Activated naive CD4-positive, alpha-beta T cell treated with anti-CD3 and anti-CD28 coated beads for 36 hours (primary cell): ENCODE measurements at places on chromosomes 13 and 19. TPM values are rescaled to one million over a fixed set of nuclear protein-coding genes. Genes with fewer than 3 reads are reported as not detected.
A peak's percentile ranks its signal among the peaks of the same experiment; 100 is the strongest.

GRCh38 chr19:47310819-47311218 lies 1.2 kb downstream of the C5AR1 start:
- no peak for DNase-seq
- peaks cover 3% of the 10 kb centered on the region for H3K4me1 ChIP-seq
- H3K27ac ChIP-seq: no peak overlapping the region
- no peak overlapping the region for H3K4me3 ChIP-seq
- H3K36me3 ChIP-seq: no peaks in the 10 kb centered on the region

DNA sequence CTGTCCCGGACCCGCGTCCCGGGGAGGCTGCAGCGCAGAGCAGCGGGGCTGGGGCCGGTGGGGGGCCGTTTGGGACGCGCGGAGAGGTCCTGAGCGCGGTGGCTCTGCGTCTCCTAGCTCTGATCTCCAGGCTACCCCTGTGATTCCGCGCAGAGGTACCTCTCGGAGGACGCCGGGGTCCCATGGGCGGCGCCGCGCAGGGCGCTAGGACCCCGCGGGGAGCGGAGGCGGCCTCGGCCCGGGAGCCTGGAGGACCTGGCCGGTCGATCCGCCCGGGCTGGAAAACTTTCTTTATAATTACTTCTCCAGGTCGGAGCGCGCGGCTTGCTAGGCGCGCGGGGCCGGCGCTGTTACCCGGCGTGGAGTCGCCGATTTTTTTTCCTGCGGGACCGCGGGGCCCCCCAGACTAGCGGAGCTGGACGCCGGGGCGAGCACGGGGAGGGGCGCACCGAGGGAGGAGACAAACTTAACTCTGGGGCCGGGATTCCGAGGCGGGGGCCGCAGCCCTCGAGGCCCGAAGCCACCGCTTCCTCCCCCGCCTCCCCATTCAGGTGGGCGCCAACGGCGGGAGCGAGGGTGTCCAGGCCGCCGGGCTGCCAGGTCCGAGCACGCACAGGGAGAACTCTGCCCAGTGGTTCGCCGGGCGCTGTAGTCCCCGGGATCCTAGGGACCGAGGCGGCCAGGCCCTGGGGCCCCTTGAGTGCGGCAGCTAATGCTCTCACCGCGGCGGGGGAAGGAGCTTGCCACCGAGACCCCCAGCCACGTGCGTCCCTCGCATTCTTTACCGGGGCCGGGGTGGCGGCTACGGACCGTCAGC lies 848 bp upstream of the CEBPA start:
- H3K36me3 ChIP-seq: no peaks in the 10 kb centered on the region
- H3K27ac ChIP-seq: no peak overlapping the region
- H3K4me3 ChIP-seq: peak overlapping the region; percentile 42
- H3K4me1 ChIP-seq: no peaks in the 10 kb centered on the region
- H3K27me3 ChIP-seq: peaks cover 37% of the 10 kb centered on the region

GRCh38 chr19:16951529-16951928 lies 62.7 kb downstream of the F2RL3 start:
- no peaks in the 10 kb centered on the region for H3K36me3 ChIP-seq
- H3K4me1 ChIP-seq: no peaks in the 10 kb centered on the region
- H3K4me3 ChIP-seq: no peak overlapping the region
- no peak overlapping the region for H3K27ac ChIP-seq
- H3K27me3 ChIP-seq: no peaks in the 10 kb centered on the region
- DNase-seq: no peak

DNA sequence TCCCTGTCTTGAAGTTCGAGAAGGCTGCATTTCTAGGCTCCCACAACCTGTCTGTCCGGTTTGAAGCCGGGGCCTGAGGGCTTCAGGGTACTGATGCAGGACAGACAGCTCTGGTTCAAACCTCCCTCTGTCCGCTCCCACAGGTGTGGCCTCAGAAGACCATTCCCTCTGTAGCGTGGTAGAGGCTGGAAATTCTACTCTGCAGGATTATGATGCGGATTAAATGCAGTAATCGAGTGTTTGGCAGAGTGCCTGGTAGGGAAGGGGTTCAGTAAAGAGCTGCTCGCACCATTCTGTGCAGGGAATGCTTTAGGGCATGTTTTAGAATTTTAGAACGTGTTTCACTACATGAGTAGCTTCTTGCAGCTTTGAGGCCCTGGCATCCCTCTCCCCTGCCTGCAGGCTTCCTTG lies 30.5 kb downstream of the PPP1R37 start:
- H3K4me1 ChIP-seq: peaks cover 36% of the 10 kb centered on the region
- DNase-seq: no peak
- peak overlapping the region; percentile 8 for H3K27ac ChIP-seq
- H3K27me3 ChIP-seq: no peaks in the 10 kb centered on the region

- no peaks in the 10 kb centered on the region for H3K4me1 ChIP-seq
- peaks cover 36% of the 10 kb centered on the region for H3K36me3 ChIP-seq
- H3K27ac ChIP-seq: no peak overlapping the region
- no peak overlapping the region for H3K4me3 ChIP-seq
- no peak for DNase-seq
Observed at GRCh38 chr13:72931311-72931710, 127.5 kb upstream of the KLF5 start.

DNA sequence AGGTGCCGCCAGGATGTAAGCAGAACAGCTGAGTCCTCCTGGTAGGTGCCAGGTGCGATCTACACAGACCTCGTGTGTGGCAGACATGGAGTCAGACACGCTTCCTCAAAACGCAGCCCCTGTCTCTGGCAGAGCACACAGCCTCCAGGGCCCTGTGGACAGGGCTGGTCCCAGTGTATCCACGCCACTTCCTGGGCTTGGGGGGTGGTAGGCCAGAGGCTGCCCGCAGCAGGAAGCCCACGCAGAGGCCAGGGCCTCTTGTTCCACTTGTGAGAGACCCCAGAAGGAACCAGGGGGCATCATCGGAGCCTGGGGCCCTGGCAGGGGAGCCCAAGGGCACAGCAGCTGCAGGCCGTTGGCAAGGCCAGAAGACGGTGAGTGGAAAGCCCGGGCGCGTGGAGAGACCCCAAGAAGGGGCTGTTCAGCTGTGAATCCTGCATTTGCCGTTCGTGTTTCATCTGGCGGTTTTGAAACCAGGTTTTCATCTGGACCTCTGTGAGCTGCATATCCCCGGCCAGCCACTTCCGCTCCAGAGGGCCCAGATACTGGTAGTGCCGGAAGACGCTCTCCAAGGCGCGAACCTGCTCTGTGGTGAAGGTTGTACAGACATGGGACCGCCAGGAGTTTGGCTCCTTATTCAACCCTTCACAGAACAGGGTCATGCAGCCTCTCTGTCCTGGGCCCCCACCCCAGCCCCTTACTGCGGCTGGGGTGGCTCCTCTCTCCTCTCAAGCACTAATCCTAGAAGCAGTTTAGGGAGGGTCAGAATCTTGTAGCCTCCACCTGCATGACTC lies 25.1 kb upstream of the SLITRK1 start:
- DNase-seq: no peak
- no peaks in the 10 kb centered on the region for H3K4me1 ChIP-seq
- H3K27ac ChIP-seq: no peak overlapping the region

DNA sequence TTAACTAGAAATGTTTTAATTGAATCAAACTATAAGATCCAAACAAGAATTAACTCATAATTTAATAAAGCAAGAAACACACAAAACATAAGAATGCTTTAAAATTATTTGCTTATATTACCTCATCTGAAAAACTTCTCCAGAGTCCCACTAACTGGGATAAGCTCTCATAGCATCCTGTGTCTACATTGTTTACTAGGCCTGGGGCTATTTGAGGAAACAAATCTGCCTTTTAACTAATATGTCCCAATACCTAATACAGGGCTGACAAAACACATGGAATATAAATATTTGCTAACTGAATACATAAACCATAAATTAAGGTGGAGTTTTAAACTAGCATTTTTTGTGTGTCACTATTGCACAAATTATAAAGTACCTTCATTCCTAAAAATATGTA lies 1399.8 kb upstream of the SLC10A2 start:
- no peaks in the 10 kb centered on the region for H3K36me3 ChIP-seq
- no peaks in the 10 kb centered on the region for H3K4me1 ChIP-seq
- H3K27ac ChIP-seq: no peak overlapping the region
- H3K4me3 ChIP-seq: no peak overlapping the region

GRCh38 chr19:39746836-39747529 lies 9.2 kb upstream of the CLC start:
- no peaks in the 10 kb centered on the region for H3K36me3 ChIP-seq
- no peak overlapping the region for H3K4me3 ChIP-seq
- H3K27ac ChIP-seq: no peak overlapping the region
- no peaks in the 10 kb centered on the region for H3K4me1 ChIP-seq

- H3K4me3 ChIP-seq: no peak overlapping the region
- H3K27ac ChIP-seq: no peak overlapping the region
- DNase-seq: no peak
- no peaks in the 10 kb centered on the region for H3K4me1 ChIP-seq
Observed at GRCh38 chr13:82976499-82976898, 905.8 kb downstream of the SLITRK1 start.

DNA sequence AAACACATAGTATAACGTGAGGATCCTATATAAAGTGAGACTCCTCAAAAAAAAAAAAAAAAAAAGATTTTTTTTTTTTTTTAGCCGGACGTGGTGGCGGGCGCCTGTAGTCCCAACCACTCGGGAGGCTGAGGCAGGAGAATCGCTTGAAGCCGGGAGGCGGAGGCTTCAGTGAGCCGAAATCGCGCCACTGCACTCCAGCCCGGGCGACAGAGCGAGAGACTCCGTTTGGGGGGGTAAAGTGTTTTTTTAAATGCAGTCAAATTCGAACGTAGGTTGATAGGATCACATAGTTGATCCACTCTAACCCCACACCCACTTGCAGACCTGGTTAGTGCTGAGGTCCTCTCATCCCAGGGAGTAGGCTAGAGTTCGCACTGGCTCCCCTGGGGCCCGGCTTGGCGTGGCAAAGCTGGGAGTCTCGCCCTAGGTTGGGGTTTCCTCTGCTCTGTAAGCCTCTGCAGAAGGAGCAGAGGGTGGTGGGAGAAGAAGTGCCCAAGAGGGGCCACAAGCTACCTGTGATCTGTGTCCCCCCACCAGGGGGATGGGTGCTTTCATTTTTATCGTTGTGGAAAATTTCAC lies 6.5 kb downstream of the RNF225 start:
- H3K4me3 ChIP-seq: peak overlapping the region; percentile 94
- H3K27ac ChIP-seq: no peak overlapping the region
- H3K27me3 ChIP-seq: peaks cover 11% of the 10 kb centered on the region
- DNase-seq: no peak

DNA sequence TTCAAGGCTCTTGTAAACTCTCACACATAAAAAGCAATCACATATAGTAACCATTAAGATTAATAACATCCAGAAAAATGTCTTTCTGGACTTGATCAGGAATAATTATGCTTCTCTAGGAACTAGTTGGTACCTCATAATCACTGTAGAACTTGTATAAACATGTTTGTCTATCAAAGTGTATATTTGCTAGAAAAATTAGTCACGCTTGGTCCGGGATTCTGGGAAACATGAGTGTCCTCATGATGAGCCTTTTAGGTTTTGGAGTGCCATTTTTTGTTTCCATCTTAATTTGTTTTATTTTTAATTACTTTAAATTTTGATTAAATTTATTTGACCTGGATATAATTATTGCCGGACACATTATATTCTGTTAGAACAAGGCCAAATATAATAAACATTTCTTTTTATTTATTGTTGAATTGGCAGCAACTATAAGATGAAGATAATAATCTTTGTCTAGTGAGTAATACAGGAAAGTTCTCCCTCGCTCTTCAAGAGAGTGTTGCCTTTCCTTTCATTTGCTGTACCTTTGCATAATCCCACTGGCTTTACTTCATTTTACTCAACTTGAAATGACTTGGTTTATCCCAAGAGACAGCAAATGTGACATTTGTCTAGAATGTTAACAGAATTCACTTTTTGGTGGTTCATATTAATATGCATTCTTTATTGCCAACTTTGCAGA lies 207.0 kb downstream of the NALCN start:
- H3K27me3 ChIP-seq: peaks cover 8% of the 10 kb centered on the region
- no peak overlapping the region for H3K27ac ChIP-seq
- DNase-seq: no peak
- H3K4me3 ChIP-seq: no peak overlapping the region
- no peaks in the 10 kb centered on the region for H3K4me1 ChIP-seq
- H3K36me3 ChIP-seq: no peaks in the 10 kb centered on the region

GRCh38 chr19:32349051-32349450 lies 3.6 kb downstream of the ZNF507 start:
- peaks cover 57% of the 10 kb centered on the region for H3K4me1 ChIP-seq
- no peaks in the 10 kb centered on the region for H3K27me3 ChIP-seq

The ACP5 gene
- total RNA-seq: 8.3 TPM

The LILRA1 gene
- not detected for total RNA-seq

The ATP7B gene
- 0.69 TPM for total RNA-seq
